Retinal pigment epithelial cell (primary cell): ENCODE measurements at places on chromosomes 11 and 22.

GRCh38 chr11:59666969-59667368 lies 1.9 kb downstream of the PATL1 start:
- DNase-seq: no peak

DNA sequence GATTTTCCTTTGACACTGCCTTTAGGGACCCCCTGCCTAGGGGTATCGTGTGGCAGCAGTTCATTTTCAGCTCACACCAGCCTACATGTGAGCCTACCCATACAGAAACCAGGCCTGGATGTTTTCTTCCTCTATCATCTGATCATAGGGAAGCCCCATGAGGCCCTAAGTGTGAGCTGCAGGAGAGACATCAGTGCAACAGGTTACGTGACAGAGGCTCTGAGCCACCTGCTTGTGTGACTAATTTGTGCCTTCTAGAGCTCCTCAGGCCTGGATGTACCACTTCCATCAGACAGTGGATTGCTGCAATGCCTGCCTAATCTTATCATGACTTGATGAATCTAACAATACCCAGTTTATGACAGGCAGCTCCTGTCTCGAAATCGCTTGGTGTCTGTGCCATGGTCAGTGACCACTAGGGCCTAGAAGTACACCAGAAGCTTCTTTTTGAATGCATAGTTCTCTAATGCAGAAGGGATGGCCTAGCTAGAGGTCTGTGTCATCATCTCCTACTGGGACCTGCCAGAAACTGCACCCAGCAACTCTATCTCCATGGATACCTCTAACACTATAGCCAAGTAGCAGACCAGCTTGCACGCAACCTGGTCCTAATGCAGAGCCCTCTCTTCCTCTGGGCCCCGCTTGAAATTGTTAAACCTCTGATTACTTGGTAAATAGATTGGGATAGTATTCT lies 109.7 kb upstream of the CLPB start:
- DNase-seq: no peak

GRCh38 chr22:49046546-49047361 lies 780.9 kb downstream of the BRD1 start:
- DNase-seq: no peak

DNA sequence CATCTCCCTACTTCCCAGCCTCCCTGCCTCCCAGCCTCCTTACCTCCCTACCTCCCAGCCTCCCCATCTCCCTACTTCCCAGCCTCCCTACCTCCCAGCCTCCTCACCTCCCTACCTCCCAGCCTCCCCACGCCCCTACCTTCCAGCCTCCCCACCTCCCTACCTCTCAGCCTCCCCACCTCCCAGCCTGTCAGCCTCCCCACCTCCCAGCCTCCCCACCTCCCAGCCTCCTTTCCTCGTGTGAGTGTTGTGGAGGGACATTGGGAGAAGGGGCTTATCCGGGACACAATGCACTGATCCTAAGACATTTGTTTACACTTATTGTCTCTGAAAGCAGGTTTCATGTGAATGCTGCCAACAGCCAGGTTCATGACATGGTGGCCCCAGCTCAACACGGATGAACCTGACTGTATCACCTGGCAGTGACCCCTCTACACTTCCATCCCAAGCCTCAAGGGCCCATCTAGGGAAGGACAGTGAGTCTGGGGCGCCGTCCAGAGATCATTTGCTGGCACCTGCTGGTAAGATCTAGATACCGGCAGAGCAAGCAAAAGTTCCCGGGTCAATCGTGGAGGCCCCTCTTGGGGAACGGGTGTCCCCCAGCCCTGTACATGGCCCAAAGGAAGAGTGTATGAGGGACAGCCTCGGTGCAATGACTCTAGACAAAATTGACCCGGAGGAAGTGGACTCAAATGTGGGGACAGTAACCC lies 34.5 kb upstream of the TH start:
- DNase-seq: no peak

- DNase-seq: no peak
These were observed 18.6 kb upstream of the APLNR start for GRCh38 chr11:57255618-57256017.

DNA sequence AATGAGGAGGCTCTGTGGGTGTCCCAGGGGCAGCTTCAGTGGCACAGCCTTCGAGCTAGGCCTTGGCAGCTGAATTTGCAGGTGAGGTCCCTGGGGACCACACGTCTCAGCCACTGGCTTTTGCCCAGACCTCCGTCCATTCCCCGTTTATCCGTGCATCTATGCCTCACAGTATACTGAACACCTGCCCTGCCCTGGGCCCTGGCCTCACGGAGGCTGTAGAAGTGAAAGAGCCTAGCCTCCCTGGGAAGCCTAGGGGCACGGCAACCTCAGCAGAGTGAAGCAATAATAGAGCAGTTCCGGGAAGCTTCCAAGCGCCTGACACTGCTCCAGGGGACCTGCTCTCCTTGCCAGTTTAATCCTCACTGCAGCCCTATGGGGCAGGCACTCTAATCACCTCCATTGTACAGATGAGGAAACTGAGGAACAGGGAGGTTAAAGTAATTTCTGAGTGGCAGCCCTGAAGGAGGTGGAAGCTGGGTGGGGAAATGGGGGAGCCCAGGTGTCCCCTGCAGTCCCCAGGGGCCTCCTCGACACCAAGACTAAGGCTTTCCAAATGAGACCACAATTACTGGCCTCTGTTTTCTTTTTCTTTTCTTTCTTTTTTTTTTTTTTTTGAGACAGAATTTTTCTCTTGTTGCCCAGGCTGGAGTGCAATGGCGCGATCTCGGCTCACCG lies 2.7 kb upstream of the NFAM1 start:
- DNase-seq: no peak

DNA sequence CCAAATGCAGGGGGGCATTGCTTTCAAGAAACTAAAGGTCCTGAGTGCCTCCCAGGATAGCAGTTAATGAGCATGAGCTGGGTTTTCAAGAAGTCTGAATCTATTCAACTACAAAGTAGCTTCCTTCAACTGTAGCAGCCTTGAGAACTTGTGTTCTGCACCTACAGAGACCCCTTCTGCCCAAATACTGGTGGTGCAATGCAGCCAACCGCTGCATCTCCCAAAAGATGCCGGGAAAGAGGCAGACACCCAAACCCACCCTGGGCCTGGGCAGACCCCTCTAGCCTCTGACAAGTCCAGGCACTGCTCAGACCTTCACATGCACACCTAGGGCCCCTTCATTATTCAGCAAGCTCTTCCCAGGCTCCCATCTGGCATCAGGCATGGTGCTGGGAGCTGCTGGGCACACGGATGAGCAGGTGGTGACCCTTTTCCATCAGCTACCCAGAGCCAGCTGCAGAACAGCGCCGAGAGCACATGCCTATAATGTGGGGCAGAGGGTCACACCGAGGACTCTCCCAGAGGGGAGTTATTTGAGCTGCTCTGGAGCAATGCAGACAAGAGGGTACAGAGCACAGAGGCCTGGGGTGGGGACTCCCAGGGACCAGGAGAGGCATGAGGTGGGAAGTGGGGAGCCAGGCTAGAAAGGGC lies 44.9 kb upstream of the ETS1 start:
- DNase-seq: peak; percentile 13

GRCh38 chr11:65136515-65137096 lies 2.3 kb upstream of the SYVN1 start:
- no peak for DNase-seq

DNA sequence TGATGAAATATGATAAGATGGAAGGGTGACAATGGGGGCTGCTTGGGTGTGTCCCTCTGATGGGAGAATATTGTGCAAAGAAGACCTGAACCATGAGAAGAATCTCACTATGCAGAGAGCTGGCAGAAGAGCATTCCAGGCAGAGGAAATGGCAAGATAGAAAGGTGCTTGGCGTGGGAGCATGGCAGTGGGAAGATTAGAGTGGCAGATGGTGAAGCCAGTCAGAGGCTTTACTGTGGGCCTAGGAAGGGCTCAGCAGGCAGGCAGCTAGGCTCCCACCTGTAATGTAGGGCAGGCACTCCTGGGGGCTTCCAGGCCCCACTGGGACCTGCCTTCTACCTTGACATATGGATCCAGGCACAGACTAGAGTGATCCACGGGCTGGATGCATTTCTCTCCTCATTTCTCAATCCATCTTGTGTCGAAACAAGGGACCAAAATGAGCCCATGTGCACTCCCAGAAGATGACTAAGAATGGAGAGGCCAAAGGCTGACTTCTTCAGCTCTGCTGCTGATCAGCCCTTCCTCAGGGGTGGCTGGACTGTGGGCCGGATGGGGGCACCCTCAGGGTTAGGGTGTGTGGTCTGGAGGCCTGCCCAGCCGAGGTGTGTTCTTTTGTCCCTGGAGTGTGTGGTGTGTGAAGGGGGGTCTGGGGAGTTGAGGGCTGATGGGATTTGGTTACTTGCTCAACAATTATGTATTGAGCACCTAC lies 88.3 kb downstream of the TSPAN18 start:
- DNase-seq: no peak

GRCh38 chr11:72245263-72245816 lies 1.4 kb upstream of the PHOX2A start:
- no peak for DNase-seq

DNA sequence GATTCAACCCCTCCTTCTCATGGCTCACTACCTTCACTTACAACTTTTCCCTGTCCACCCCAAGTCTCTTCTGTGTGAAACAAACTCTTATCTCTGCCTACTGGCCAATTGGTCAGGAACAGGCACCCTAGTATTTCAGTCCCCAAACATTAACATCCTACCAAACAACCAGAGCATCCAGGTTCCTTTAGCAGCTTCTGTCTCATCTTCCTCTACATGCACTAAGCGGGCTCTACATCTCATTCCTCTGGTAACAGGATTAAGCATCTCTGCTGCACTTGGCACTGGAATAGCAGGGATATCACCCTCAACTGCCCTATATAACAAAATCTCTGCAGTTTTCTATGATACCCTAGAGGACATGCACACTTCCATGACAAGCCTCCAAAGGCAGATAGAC lies 116.2 kb downstream of the JRKL start:
- DNase-seq: no peak

DNA sequence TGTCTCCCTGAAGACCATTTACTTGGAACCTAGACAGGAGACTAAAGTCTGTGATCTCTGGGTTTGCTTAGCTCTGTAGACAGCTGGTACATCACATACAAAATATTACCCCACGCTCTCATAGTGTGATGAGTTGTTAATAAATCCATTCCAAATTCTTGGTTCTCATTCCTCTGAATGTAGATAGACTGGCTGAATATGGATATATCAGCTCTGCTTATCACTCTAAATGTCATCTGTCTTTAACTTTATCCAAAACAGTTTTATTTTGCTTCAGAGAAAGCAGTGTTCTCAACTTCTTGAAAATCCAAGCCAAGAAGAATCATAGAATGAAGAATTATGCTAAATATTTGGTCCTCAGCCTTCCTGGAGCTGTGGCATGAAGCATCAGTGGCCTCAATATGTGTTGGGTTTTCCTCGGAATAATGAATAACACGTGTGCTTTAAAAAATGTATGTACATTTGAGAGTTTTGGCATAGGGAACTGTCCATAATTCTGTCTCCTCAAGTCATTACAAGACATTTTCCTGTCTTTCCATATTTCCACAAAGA lies 10.5 kb upstream of the LDLRAD3 start:
- DNase-seq: no peak

DNA sequence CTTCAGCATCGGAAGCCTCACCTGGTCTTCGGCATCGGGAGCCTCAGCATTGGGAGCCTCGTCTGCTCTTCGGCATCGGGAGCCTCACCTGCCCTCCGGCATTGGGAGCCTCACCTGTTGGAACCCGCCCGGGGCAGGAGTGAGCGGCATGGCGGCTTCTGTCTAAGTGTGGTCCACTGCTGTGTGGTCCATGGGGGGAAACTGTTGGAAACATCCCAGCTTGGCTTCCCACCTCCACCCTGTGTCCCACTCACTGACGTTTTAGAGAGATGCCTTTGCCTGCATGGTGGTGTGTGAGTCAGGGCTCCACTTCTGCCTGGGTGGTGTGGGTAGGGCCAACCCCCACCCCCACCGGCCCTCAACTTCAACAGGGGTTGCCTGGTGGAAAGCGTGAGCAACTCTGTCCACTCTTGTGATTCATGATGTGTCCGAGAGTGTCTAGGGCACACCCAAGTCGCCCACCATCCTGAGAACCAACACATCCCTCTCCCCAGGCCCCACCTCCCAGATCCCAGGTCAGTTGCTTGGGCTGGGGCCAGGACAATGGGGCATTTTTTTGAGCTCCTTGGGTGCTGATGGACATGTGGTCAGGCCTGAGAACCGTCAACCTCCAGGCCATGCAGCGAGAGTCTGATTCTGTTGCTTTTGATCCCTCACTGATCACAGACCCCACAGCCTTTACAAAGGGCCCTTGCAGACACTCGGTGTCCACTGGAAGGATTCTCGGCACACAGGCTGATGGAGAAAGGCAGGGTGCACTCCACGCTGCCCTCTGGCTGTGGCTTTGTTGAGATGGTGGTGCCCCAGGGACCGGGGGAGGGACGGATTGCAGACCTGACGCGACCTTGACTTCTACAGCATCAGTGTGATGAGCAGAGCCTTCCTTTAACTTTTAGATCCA lies 406.7 kb downstream of the TBC1D22A start:
- DNase-seq: no peak
